ENCODE measurements at places on chromosomes 7 and 10.
A peak's percentile ranks its signal among the peaks of the same experiment; 100 is the strongest.

DNA sequence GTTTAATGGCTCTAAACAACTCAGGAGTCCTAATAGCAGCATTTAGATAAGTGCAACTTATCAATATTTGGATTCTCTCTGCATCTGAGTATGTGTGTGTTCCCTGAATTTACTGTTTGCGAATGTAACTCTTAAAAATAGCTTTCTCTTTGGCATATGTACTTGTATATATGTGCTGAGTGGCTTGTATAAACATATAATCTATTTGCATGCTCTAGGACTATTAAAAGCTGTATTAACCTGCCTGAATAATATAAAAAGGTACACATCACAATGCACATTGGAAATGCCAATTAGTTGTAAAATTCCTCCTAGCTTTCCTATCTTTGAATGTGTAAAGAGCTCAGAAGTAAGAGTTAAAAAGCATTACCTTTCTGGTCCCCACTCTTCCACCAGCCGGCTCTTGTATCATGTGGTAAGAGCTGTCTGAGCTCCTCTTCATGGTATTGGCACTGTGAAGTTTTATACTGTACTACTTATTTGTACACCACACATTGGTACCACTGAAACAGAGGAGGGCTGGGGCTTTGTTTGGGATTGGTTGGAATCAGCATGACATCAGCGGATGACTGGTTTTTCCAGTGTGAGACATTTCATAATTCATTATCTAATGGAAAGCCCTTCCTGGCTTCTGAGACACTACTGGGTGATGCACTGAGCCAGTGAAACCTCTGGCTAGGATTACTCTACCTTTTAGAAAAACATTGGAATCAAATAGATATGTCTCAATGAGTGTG, at the start of gene INHBA:
INHBA (minus strand) TSS at position 456 of the 737 bp plus-strand sequence. CDS start 2,716 bp downstream, outside the sequence.
- no peak for DNase-seq

- no peak for DNase-seq
These were observed 162.1 kb downstream of the DIP2C start for GRCh38 chr10:527416-527815.

GRCh38 chr10:96968682-96969423, 136.8 kb downstream of the LCOR start:
- DNase-seq = no peak

- DNase-seq = no peak
These were observed 79.9 kb upstream of the SMIM30 start for GRCh38 chr7:113198226-113198625.

DNA sequence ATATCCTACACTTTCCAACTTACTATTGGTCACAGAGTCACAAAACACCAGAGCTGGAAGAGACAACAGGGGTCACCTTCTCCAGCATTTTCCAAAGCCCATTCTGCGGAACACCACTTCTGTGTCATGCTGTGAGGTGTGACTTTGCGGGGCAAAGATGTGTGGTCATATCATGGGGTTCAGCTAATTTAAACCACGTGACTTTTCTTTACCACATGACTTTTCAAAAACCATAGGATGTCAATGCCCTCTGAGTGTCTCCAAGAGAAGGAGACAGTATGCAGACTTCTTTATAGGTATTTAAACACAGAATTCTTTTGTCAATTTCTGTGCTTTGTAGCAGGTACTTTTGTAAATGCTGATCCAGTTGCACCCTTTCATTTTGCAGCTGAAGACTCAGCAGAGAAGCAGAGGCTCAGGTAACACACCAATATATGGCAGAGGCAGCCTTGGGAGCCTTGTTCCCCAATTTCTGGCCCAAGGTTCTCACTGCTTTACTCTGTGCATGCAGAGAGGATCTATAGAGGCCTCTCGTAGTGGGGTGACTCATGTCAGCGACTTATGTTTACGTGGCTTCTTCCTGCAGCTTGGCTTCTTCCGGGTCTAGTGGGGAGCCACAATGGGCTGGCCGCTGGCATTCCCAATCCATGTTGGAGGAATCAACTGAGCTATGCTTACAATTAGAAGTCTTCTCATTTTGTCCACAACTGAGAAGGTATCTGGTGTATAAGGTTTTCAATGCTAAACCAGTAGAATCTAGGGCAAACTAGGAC, 104.0 kb upstream of the RHOBTB1 start:
- DNase-seq = no peak

DNA sequence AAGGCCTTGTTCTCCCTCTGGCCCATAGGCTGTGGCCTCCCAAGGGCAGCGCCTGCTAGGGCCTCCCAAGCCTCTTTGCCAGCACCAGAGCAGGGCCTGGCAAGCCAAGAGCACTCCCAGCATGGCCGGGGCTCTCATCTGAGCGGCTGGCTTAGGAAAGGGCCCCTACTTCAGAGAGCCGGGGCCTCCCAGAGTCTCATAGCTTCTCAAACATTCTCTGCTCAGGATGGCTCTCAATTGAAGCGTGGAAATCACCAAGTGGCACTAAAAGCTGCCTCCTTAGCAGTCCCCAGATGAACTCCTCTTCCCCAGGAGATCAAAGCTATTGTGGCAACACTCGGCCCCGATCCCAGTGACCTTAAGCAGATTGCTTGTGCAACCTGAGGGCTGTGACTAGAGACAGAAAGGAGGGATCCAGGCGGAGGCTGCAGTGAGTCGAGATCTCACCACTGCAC, 69.4 kb downstream of the FAM53B start:
- DNase-seq = no peak

- no peak for DNase-seq
These were observed 1.7 kb downstream of the NCAPG2 start for GRCh38 chr7:158702944-158703343.

GRCh38 chr7:79240413-79240812, 213.1 kb downstream of the MAGI2 start:
- no peak for DNase-seq

DNA sequence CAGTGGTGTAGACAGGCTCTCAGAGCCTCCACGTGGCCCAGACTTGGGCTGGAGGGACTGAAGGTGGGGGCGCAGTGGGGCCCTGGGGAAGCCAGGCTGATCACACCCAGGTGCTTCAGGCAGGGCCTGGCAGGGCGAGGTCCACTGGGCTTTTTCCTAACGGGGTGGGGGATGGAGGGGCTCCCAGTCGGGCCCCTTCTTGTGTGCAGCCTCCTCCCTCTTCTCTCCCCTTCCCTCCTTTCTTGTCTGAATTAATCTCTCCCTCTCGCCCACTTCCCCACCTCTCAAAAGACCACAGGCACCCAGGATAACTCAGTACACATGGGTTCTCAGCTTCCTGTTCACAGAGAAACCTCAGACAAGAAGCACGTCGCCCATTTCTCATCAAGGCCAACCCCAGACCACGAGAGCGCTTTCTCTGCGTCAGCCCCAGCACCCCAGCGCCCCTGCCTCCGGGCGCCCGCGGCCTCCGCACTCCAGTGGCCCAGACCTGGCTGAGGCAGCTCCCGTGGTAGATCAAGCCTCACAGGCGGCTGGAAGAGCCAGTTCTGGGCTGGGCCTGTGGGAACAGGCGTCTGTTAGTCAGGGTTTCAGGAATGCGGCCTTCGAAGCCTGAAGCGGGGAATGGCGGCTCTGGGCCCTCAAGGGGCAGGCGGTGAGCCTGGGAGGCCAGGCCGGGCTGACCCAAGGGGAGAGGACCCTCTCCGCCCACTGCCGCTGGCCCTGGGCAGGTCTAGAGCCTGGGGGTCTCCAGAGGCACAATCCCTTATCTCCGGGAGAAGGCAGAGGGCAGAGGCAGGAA, 50.6 kb downstream of the PWWP2B start:
- DNase-seq = peak; percentile 63

- DNase-seq = no peak
These were observed 46.1 kb downstream of the PPIF start for GRCh38 chr10:79393221-79393923.

- DNase-seq = no peak
These were observed 76.2 kb downstream of the SFMBT2 start for GRCh38 chr10:7334642-7334964.

GRCh38 chr10:132882069-132882951, 60.1 kb downstream of the CFAP46 start:
- DNase-seq = no peak

DNA sequence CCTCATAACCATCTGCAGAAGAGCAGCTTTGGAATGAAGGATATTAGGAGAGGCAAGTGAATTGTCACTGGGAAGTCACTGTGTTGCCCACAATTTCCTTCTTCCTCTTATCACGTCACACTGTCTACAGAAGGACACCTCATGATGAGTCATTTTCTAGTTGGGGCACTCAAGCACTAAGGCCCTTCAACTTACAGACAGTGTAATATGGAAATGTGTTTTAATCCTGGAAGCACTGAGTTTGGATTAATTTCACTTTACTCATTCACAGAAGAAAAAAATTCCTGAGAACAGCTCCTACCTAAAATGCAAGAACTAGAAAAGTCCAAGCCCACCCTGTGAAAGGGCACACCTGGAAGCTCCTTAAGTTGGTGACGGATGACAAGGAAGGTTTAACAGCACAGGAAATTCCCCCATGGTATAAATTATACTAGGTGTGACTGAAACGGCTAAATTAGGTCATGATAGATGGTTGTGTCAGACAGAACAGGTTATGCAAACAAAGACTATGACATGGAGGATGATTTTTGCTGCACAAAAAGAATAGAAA, 56.6 kb downstream of the PARD3 start:
- DNase-seq = no peak

DNA sequence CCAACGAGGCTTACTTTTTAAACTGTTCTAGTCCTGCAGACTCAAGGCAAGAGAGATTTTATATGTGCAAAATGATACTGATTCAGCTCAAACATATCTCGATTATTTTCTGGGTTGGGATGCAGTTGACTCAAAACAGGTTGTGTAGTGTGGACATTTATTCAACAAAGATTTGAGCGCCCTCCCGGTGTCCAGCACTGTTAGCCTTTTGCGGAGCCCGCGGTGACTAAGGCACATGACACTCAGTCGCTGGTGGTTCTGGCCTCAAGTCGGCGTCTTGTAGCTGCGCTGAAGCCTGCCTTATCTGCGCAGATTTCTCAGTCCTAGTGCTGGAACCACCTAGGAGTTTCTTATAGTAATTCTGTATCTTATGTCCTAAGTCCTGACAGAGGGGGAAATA, 938 bp upstream of the CADPS2 start:
- DNase-seq = no peak

DNA sequence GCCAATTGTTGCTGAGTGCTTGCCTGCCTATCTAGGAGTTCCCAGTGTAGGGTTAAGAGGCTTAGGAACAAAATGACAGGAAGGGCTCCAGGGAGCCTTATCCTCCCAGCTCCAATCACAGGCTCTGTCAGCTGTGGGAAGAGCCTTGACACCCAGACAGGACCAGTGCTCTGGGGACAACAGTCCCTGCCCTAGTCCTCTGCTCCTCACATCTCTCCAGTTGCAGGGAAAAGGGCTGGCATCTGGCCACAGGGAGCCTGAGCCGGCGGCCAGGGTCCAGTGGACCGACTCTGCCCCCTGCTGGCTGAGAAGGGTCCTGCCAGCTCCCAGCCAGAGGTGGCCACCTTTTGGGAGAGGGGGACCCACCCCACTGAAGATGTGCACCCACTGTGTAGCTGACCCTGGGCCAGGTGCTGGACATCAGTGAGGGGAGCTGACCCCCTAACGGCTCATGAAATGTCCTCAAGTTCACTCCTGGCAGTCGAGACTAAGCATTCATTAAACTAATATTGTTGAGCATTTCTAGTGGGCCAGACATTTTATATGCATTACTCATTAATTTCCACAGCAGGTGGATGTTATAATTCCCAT, 17.6 kb downstream of the DNAJB12 start:
- no peak for DNase-seq

DNA sequence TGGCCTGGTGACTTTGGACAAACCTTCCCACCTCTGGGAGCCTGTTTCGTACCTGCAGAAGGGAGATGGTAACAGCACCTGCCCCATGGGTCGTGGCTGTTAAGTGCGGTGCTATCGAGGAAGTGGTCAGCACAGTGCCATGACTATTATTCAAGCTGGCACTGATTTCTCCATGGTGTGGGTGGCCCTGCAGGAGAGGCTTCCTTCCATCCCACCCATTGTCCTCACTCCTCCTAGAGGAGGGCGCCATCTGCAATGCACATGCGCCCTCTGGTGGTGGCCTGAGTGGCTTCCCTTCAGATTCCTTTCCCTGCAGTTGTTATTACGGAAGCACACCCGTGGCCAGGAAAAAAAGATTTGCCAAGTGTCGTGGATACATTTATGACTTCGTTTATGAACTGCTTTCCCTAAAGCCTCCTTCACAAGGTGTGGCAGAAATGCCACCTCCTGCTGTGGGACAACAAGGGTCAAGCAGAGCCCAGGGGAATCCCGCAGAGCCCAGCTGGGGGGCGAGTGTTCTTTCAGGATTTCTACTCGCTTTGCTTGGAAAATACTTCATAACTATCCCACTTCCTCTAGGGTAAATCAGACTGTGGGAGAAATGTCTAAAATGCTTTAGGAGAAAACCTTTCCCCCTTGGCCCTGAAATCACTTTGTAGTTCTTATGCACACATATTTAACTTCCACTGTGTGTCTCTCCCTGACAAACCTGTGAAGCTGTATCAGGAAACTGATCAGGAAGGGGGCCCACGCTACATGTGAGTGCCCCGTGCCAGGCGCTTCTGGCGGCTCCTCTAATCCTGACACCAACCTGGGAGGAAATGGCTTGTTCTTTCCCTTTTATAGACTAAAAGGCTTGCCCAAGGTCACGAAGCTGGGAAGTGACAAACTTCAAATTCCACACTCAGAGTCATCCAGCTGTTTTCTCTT, 98.0 kb upstream of the ANLN start:
- DNase-seq = no peak

DNA sequence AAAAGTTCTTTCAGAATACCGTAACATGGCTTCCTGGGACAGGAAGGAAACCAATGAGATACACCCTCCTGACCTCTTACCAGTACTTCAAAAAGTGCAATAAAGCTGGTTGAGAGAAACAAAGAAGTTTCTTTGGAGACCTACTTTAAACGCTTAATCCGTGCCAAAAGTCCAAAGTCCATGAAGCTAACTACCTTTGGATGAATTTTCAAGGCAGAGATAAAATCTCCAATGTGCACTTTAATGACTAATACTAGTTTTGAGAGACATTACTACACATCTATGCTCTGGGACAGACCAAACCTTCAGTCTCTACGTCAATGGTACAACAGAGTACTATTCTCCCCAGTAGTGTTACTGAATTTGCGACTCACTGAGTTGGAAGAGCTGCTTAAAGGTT, 46.1 kb downstream of the UBE2H start:
- DNase-seq = no peak

DNA sequence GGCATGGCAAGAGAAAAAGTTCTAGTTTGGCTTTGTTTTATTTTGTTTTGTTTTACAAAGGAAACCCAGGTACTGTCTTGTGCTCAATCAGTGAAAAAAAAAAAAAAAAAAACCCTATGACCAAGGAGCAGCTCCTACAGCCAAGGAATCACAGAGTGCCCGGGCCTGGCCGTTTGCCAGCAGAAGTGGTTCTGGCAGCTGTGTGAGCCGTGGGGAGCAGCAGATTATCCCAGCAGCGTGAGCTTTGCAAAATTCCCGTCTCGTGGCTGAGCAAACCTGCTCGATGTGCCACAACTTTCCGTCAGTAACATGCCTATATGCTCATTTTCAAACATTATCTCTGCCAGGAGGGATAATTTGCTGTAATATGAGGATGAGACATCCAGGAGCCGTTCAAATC, 293.7 kb downstream of the POU6F2 start:
- DNase-seq = no peak

- no peak for DNase-seq
These were observed 87.3 kb upstream of the CSTF2T start for GRCh38 chr10:51786684-51787035.
